Mesothelial cell of epicardium (in vitro differentiated cells): ENCODE measurements at places on chromosomes 12 and 14. TPM values are rescaled to one million over a fixed set of nuclear protein-coding genes. Genes with fewer than 3 reads are reported as not detected.

TM9SF1 gene
- 44.9 to 45.8 TPM (median 45.7 TPM) in 3 replicates for total RNA-seq

BATF gene
- 1.4 to 1.8 TPM (median 1.6 TPM) in 3 replicates for total RNA-seq

SLC38A4 gene
- total RNA-seq = 0.11 to 0.35 TPM (median 0.29 TPM) in 3 replicates

NOVA1 gene
- 13.3 to 16.9 TPM (median 15.2 TPM) in 3 replicates for total RNA-seq

BDKRB1 gene
- 10.4 to 12.5 TPM (median 10.9 TPM) in 3 replicates for total RNA-seq

TRHDE gene
- 1.0 to 1.7 TPM (median 1.4 TPM) in 3 replicates for total RNA-seq

CMA1 gene
- not detected in 3 replicates for total RNA-seq

GRCh38 chr12:132398386-132398991 is 69.1 kb upstream of the GALNT9 start:
- DNase-seq = no peak

DNA sequence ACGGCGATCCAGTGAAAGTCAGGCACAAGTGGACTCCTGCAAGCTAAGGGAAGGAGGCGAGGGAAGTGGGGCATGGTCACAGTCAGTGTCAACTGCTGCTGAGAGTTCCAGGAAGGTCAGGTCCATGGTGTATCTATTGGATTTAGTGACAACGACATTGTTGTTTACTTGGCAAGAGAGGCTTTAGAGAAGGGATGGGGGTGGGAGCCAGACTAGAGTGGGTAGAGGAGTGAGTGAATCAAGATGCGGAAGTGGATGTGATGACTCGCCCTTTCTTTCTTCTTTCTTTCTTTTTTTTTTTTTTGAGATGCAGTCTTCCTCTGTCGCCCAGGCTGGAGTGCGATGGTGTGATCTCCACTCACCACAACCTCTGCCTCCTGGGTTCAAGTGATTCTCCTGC is 12.5 kb downstream of the P2RX7 start:
- no peak for DNase-seq

GRCh38 chr12:104958001-104958804 is at the start of gene SLC41A2:
Gene SLC41A2 (minus strand): TSS chr12:104958290. CDS start chr12:104928527, 29,763 bp downstream.
- peak; percentile 81 for DNase-seq

DNA sequence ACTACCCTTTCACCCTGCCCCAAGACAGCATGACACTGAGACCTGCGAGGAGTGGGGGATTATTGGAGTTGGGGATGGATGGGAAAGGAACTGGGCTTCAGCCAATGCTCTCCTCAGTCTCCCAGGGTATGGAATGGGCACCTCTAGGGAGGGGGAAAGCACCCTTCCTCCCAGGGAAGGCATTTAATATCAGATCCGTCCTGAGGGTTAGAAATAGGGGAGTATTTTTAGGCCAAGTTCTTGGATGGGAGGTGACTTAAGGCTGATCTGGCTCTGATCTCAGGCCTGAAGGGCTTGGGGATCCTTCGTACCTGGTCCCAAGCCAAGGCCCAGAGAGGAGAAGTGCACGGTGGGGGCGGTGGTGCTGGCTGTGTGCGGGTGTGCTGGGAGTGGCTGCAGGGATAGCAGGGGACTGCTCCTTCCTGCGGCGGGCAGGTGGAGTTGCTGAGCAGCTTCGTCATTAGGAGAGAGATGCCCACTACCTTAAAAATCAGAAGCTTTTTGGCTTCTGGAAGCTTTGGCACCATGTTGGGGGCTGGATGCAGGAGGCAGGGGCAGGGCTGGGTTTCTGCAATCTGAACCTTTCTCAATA is 7.0 kb upstream of the CEBPE start:
- DNase-seq = no peak

DNA sequence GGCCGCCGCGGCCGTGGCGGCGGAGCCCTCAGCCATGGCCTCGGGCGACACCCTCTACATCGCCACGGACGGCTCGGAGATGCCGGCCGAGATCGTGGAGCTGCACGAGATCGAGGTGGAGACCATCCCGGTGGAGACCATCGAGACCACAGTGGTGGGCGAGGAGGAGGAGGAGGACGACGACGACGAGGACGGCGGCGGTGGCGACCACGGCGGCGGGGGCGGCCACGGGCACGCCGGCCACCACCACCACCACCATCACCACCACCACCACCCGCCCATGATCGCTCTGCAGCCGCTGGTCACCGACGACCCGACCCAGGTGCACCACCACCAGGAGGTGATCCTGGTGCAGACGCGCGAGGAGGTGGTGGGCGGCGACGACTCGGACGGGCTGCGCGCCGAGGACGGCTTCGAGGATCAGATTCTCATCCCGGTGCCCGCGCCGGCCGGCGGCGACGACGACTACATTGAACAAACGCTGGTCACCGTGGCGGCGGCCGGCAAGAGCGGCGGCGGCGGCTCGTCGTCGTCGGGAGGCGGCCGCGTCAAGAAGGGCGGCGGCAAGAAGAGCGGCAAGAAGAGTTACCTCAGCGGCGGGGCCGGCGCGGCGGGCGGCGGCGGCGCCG is 381 bp downstream of the YY1 start:
- DNase-seq = peak; percentile 54

- no peak for DNase-seq
These were observed 98.0 kb downstream of the VCPKMT start for GRCh38 chr14:50018201-50018932.
